Suppressor macrophage treated with lipopolysaccharide for 1 hour (primary cell): ENCODE measurements at places on chromosomes 13 and 19.

DNA sequence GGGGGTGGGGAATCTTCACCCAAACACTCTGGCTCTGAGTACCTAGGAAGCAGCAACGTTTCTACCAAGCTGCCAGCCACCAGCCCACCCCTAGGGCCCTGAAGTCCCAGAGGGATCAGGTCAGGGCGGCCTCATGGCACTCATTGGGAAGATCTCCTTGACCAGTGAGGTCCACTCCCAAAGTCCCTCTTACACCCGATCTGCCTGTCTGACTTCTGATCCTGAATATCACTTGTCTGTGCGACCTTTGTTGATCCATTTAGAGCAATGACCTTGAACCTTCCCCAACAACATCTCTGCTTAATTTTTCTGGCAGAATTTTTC lies 2.1 kb upstream of the GNA15 start:
- DNase-seq, result no peak

- DNase-seq, result no peak
Measured at GRCh38 chr19:52094526-52095130, 937 bp downstream of the ZNF841 start.

GRCh38 chr19:508204-509150 lies 1.2 kb downstream of the TPGS1 start:
- no peak for DNase-seq

GRCh38 chr13:73278186-73278585 lies 219.4 kb downstream of the KLF5 start:
- DNase-seq, result no peak

DNA sequence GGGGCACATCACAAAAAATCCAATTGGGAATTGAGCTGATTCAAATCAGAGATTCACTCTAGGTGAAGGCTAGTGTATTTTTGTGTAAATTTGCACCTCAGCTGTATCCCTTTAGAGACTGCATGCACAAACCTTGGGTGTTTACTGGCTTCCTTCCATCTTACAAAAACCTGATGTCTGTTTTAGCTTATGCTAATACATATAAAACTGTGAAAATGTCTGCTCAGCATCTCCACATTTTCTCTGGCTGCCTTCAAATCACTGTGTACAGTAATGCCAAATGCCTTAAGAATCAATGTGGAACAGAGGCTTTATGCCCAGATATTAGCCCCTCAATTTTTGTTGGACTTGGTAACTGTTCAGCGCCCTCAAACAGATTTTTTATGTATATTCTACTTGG lies 675.8 kb upstream of the SLITRK6 start:
- no peak for DNase-seq

DNA sequence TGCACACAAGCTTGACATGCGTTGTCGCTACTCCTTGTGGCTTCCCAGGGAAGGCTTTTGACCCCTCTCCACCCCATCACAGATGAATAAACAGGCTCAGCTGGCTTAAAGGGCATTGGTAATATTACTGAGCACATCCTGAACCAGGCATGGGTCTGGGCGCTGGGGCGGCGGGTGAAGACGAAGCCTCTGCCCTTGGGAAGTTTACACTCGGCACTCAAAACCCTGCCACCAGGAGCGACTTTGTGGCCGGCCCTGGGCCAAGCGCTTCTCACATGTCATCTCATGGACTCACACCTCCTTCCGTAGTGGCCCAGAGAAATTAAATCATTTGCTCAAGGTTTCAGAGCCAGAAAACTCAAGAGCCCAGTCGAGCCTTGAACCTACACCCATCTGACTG lies 32.6 kb upstream of the ASF1B start:
- DNase-seq, result no peak

- DNase-seq, result no peak
Measured at GRCh38 chr19:6706633-6706958, 13.9 kb downstream of the C3 start.

DNA sequence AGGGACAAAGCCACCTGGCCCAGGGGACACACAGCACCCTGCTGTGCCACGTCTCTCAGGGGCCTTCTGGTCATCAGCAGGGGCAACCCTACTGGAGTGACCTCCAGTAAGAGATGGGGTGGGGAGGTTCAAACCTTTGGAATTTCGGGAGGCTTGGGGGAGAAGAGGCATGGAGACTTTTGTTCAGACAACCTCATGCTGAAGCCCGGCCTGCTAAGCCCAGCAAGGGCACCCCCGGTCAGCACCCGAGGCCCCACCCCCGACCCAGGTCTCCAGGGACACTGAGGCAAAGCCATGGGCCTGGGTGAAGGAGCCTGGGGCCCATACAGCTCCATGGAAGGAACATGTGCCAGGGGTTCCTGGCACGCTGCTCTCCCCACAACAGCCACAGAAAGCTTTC lies 23.3 kb downstream of the ZNF787 start:
- no peak for DNase-seq

DNA sequence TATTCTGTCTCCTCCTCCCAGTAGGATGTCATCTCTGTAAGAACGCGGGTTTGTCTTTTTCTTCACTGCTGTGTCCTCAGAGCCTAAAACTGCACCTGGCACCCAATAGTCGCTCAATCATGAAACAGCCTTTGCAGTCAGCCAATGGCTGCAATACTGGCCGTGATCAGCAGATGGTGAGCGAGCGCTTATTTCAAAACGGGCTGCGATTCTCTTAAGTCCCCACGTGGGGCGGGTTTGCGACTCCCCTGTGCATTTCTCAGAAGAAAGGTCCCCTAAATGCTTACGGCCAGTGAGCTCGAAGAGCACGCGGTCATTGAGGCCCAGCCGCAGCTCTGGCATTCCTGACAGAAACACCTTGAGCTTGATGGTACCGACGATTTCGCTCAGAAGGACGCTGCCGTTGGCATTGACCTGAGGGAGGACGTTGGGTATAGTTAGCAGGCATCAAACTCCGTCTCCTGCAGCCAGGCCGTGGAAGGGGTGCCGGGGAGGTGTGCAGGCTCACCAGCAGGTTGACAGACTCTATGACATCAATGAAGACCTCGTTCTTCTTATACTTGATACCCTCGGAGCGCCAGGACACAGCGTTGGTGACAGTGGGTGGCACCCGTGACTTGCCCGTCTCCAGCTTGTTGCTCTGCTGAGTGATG lies 6.0 kb downstream of the AP1M2 start:
- peak; percentile 96 for DNase-seq
